ENCODE measurements at places on chromosomes 7 and 10.

DNA sequence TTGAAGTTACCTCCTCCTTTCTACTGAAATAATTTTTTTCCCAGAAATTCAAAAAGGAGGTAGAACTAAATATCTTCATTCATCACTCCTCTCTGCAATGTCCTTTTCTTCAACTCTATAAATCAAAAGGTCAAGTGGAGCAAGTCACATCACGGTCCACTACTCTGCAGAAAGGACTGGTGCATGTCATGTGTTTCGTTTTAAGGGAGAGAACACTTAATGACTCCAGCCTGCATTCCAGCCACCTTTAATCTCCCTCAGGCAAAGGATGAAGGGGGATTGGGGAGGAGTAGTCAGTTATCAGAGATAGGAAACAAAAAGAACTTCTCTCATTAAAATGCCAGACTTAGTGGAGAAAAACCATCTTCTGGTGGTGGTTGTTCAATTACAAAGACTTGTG is 78.9 kb downstream of the ANK3 start:
- H3K4me1 ChIP-seq = peaks cover 23% of the 10 kb centered on the region
- no peak for DNase-seq
- H3K27ac ChIP-seq = no peak overlapping the region
- H3K4me3 ChIP-seq = no peak overlapping the region

DNA sequence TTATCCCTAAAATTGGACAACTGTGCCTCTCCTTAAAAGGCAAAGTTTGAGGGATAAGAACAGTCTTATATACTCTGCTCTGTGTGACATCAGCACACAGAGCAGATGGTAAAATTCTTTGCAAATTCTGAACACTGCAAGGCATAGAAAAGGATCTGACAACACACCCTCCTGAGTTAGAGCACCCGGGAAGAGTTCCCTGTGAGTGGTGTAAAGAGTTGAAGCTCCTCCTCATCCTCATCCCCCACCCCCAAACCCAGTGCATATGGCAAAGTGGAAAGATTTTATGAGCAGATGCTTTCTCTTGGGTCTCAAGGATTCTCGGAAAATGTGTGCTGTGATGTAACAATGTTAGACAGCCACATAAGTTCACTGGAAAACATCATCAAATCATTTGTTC is 40.0 kb upstream of the DGKI start:
- no peak for DNase-seq
- no peaks in the 10 kb centered on the region for H3K27me3 ChIP-seq
- peaks cover 5% of the 10 kb centered on the region for H3K4me1 ChIP-seq
- H3K4me3 ChIP-seq = no peak overlapping the region

DNA sequence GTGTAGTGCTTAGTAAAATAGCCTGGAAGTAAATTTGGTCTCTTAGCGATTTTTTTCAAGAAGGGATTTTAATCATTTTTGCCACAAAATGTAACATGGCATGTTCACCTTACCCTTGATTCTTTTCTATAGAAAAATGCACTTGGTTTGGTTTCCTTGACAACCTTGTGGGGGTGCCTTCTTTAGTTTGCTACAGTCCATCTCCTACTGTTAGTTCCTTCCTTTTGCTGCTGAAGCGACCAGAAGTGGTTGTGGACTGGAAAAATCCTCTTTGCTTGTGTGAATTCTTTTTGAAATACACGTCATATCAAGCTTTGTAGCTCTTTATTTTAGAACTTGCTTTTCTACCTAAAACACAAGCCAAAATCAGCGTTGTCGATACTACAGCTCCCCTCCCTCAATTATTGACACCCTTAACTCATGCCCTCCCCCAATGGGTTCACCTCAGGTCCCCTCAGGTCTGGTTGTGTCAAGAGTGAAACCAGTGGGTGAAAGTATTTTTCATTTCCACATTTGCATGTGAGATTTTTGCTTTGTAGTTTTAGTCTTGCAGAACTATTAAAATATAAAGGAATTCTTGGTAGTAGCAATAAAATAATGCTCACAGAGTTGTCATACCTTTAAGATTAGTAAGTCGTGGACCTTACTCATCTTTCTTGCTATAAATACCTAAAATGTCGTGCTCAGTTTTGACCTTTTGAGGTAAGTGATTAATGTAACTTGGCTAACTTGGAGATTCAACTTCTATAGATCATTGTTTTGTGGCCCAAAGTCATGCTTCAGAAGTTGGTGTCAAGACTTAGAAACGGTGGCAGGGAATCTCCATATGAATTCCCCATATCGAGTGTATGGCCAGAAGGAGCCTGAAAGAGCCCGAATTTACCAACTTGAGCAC is 1.5 kb downstream of the ACTR3B start:
- no peaks in the 10 kb centered on the region for H3K36me3 ChIP-seq
- peak overlapping the region; percentile 84 for H3K4me3 ChIP-seq
- H3K4me1 ChIP-seq = peaks cover 22% of the 10 kb centered on the region

- no peak overlapping the region for H3K4me3 ChIP-seq
- H3K4me1 ChIP-seq = peaks cover 51% of the 10 kb centered on the region
- H3K27ac ChIP-seq = no peak overlapping the region
- H3K36me3 ChIP-seq = peaks cover 36% of the 10 kb centered on the region
- no peak for DNase-seq
Observed at GRCh38 chr10:28600056-28600455, 67.1 kb downstream of the WAC start.

DNA sequence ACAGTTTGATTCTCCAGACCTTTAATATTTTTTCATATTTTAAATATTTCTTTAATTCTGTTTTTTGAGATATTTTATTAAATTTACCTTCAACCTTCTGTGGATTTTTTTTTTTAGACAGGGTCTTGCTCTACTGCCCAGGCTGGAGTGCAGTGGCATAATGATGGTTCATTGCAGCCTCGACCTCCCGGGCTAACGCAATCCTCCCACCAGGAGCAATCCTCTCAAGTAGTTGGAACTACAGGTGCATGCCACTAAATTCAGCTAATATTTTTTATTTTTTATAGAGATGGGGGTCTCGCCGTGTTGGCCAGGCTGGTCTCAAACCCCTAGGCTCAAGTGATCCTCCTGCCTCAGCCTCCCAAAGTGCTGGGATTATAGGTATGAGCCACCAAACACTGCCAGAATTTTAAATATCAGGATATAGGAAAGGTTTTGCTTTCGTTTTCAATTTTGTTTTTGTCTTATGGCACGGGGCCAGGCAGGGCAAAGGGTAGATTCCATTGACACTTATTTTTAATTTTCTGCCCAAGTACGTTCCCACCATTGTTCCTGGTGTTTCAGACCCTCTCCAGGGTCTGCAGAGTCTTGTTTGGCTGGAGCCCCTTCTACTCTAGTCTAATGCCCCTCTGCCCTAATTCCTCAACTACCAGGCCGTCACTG is 1.2 kb downstream of the TACC2 start:
- DNase-seq = no peak
- H3K27me3 ChIP-seq = peaks cover 12% of the 10 kb centered on the region
- H3K4me1 ChIP-seq = peaks cover 5% of the 10 kb centered on the region
- no peak overlapping the region for H3K27ac ChIP-seq

DNA sequence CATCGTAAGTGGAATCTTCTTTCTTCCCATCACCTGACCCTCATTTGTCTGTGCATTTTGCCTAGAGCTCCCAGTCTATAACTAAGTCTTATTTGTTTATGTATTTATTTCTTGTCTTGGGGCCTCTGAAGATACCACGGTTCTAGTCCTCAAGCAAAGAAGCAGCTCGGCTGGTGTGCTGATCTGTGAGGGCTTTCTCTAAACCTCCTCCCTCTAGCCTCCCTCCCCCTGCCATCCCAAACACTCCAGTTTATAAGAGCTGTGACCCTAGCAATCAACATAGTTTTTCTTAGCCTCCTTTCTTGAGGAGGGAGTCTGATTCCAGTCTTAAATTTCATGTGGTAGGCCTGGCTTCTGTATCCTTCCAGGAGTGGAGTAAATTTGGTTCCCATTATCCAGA is 15.7 kb upstream of the NDUFA5 start:
- no peak for DNase-seq
- no peak overlapping the region for H3K4me3 ChIP-seq
- H3K27me3 ChIP-seq = peaks cover 4% of the 10 kb centered on the region
- H3K36me3 ChIP-seq = no peaks in the 10 kb centered on the region
- no peaks in the 10 kb centered on the region for H3K4me1 ChIP-seq
- no peak overlapping the region for H3K27ac ChIP-seq

DNA sequence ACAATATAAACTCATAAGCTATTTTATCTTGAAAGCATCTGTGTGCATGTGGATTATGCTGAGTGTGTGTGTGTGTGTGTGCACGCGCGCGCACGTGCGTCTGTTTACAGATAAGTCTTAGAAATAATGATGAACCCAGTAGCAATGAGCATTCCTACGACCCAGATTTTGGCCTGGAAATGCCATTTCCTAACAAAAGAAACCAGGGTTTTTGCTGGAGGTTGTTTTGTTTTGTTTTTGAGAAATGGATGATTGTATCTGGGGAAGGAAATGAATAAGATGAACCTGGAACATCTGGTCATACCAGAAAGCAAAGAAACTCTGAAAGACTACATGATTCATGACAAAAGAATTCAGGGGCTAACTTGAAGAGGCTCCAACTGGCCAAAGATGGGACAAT is 22.1 kb upstream of the LMOD2 start:
- peaks cover 15% of the 10 kb centered on the region for H3K27me3 ChIP-seq
- DNase-seq = no peak
- no peaks in the 10 kb centered on the region for H3K4me1 ChIP-seq
- no peak overlapping the region for H3K27ac ChIP-seq

GRCh38 chr10:33913194-33913593 is 578.7 kb upstream of the NRP1 start:
- H3K27me3 ChIP-seq = peaks cover 23% of the 10 kb centered on the region
- no peak for DNase-seq
- H3K4me3 ChIP-seq = no peak overlapping the region
- no peak overlapping the region for H3K27ac ChIP-seq
- no peaks in the 10 kb centered on the region for H3K4me1 ChIP-seq
- H3K36me3 ChIP-seq = no peaks in the 10 kb centered on the region

DNA sequence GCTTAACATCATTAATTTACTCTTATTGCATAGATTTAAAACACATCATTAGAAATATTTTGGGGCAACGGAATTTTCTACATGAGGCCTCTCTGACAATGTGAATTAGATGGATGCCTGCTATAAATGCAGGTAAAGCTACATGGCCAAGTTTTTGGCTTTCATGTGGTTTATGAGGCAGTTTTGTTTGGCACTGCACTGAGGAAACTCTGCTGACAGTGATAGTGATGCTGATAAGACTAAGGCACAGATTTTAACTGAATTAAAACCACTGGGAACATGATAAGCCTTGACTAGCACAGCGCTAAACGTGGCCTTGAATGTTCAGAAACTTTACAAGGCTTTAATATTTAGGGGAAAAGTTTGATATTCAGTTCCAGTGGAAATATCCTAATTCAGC is 114.3 kb upstream of the NOBOX start:
- no peak overlapping the region for H3K27ac ChIP-seq
- no peak overlapping the region for H3K4me3 ChIP-seq
- DNase-seq = no peak
- no peaks in the 10 kb centered on the region for H3K27me3 ChIP-seq
- H3K36me3 ChIP-seq = no peaks in the 10 kb centered on the region

DNA sequence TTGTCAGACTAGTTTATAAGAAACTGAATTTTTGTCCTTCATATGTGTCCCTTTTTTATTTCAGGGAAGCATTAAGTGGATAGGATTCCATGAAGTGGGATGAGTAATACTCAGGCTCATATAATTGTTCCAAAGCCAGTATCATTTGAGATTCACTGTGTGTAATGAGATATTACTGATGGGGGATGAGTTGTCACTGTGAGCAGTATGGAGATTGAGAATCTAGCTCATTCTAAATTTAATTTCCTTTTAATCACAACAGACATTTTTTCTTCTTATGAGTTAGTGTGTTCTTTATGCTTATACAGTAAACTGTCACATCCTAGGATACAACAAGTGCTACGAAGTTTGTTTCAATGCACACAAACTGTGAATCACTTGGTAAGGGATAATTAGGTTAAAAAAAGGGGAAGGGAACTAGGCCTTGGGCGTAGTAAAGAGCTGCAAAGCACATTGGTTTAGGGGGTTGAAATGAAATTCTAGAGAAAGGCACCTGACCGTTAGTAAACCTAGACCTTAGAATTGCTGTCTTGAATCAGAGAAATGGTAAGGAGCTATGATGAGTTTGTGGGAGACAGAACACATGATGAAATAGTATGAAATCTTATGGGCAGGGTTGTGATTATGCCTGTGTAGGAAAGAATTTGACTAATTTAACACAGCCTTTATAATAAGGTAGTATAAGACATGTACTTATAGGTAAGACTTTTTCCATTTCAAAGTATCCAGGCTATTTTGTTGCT is 153.4 kb downstream of the MLLT10 start:
- H3K4me3 ChIP-seq = no peak overlapping the region
- H3K36me3 ChIP-seq = peaks cover 12% of the 10 kb centered on the region
- DNase-seq = no peak

- H3K4me1 ChIP-seq = peaks cover 82% of the 10 kb centered on the region
- DNase-seq = no peak
- H3K27me3 ChIP-seq = no peaks in the 10 kb centered on the region
- H3K36me3 ChIP-seq = peaks cover 17% of the 10 kb centered on the region
- H3K27ac ChIP-seq = peak overlapping the region; percentile 89
Observed at GRCh38 chr10:124697443-124697836, 46.7 kb downstream of the FAM53B start.
